Fibroblast of skin of back (primary cell): ENCODE measurements at places on chromosomes 6 and 20.

- DNase-seq, result no peak
These were observed 85.5 kb downstream of the SULF2 start for GRCh38 chr20:47699818-47700217.

DNA sequence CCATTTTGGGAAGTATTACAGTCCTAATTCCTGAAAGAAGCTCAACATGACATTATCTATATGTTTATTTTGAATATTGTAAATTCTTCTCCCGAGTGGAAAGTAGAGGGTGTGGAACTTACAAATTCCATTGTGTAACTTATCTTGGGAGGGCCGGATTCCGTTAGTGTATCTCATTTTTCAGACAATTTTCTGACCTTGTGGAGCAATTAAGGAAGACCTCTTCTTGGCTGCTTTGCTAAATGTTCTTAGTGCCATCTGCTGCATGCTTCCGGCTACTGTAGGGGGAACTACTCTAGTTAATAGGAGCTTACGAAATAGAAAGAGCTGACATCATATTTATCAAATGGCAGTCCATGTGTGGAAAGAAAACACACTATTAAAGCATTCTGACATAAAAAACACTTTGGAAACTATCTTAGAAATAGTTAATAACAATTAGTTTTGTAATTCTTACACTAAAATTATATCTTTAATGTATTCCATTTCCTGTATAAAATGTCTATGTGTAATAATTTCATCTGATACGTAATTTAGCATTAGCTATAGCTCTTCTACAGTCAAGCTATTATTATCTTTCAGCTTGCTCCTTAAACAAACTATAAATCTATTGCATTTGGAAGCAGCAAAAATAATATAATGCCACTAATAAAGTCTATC, 41.5 kb upstream of the KCNQ5 start:
- peak; percentile 78 for DNase-seq

- peak; percentile 23 for DNase-seq
These were observed 191.7 kb upstream of the BTBD3 start for GRCh38 chr20:11726026-11726425.

DNA sequence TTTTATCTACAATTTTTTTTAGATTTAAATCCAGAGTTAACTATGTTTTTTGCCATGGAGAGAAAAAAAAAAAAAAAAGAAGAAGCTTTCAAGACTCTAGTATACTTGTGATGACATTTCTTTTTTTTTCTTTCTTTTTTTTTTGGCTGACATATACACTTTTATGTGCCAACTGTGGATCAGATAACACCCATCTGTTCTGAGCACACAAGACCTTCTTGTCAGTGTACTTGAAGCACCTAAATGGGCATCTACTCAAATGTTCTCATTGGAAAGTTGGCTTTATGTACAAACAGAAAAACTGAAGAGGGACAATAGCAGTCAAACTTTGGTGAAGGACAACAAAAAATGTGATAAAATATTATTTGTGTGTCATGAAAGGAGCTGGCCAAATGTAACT, 904.5 kb downstream of the GRIK2 start:
- no peak for DNase-seq

GRCh38 chr6:11601776-11602605, 64.4 kb downstream of the TMEM170B start:
- DNase-seq, result no peak

GRCh38 chr20:50558483-50558925, 48.3 kb downstream of the PTPN1 start:
- peak; percentile 91 for DNase-seq

DNA sequence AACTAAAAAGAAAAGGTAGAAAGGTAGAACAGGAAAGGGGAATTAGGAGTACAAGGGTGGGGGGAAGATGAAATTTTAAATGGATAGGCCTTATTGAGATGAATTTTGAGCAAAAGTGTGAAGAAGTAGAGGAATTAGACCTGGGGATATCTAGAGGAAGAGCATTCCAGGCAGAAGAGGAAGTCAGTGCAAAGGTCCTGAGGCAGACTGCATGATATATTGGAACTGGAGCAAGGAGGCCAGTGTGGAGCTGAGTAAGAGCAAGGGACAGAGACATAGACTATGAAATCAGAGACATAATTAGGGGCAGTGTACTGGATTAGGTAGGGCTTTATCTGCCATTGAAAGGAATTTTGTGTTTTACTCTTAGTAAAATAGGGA, 40.4 kb downstream of the MAPK14 start:
- no peak for DNase-seq

DNA sequence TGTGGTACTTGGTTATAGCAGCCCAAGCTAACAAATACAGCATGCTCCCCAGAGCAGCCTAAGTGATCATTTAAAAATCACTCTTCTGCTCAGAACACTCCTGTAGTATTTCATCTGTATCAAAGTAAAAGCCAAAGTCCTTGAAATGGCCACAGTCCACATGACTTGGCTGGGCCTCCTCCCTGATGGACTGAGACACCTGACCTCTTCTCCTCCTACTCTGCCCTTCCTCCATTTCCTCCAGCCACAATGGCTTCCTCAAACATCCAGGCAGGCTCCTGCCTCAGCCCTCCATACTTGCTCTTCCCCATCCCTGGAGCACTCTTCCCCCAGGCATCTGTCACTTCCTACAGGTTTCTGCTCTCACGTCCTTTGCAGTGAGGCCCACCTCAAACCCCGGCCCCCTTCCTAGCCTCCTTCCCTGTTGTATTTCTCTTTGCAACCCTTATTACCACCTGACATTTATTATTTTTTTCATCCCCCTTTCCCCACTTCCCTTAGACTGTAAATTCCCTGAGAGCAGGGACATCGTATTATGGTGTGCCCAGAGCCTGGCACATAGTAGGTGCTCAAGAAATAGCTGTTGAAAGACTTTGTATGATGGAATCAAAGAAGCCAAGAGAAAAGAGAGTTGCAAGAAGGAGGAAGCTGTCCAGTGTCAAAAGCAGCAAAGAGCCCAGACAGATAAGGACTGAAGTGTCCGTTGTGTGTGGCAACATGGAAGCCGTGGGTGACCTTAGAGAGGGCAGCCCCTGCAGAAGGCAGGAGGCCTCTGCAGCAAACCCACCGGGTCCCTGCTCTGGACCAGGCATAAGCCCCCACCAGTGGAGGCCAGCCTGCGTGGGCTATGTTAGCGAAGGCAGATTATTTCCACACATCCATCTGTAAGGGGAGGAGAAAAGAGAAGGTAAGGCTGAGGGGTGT, 87.5 kb downstream of the TRERF1 start:
- DNase-seq, result no peak

DNA sequence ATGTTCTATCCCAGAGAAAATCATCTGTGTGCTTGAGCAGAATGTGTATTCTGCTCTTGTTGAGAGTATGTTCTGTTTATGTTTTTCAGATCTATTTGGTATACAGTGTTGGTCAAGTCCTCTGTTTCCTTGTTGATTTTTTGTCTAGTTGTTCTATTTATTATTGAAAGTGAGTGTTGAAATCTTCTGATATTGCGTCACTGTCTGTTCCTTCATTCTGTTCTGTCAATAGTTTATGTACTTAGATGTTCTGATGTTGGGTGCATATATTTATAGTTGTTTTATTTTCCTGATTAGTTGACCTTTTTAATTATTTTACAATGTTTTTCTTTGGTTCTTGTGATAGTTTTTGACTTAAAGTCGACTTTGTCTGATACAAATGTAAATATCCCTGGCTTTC, 458.7 kb upstream of the HSF2 start:
- no peak for DNase-seq

GRCh38 chr6:121523628-121524027, 88.2 kb downstream of the GJA1 start:
- peak; percentile 36 for DNase-seq

GRCh38 chr6:150413781-150414281, 45.0 kb downstream of the IYD start:
- DNase-seq, result peak; percentile 6

- no peak for DNase-seq
These were observed 139.5 kb upstream of the MYLIP start for GRCh38 chr6:15989397-15989796.

- DNase-seq, result no peak
These were observed 622.2 kb upstream of the MANEA start for GRCh38 chr6:94955156-94955555.

GRCh38 chr6:27669624-27670301, 196.9 kb upstream of the ZNF184 start:
- no peak for DNase-seq

GRCh38 chr6:20213271-20213798, 1.1 kb upstream of the MBOAT1 start:
- peak; percentile 6 for DNase-seq

DNA sequence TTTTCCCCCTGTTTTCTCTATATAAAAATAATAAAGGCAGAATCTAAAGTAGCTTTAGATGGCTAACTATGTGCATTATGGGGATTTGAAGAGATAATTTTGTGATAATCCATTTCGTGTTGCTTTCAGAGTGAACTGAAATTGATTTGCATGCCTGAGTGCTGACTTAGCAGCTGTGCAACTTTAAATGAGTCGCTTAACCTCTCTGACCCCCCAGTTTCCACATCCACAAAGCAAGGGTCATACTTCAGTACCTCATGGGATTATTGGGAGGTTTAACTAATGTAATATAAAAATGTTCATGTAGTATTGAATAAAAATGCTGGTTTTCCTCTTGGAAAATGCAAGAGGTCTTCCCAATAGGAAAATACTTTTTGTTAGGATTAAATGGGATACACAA, 63.8 kb upstream of the FABP7 start:
- DNase-seq, result no peak

DNA sequence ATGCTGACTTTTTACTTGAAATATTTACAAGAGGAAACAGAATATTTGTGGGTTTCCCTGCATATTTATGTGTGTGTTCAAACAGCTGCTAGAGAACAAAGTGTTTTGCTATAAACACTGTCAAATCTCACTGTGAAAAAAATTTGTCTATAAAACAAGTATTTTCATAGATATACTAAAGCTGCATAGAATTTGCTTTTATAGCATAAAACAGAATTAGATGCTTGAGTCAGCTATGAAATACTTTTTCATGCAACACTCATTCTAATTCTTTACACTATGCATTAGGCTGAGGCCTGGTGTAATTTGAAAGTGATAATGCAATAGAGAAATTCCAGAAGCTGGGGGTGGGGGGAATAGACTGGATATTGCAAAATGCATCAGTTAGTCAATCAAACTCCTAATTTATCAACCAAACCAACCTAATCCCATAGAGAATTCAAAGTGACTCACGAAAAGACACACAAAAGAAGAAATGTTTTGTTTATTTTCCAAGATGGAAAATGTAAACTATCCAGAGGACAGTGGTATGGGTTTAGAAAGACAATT, 148.2 kb downstream of the LAMA2 start:
- DNase-seq, result peak; percentile 33

DNA sequence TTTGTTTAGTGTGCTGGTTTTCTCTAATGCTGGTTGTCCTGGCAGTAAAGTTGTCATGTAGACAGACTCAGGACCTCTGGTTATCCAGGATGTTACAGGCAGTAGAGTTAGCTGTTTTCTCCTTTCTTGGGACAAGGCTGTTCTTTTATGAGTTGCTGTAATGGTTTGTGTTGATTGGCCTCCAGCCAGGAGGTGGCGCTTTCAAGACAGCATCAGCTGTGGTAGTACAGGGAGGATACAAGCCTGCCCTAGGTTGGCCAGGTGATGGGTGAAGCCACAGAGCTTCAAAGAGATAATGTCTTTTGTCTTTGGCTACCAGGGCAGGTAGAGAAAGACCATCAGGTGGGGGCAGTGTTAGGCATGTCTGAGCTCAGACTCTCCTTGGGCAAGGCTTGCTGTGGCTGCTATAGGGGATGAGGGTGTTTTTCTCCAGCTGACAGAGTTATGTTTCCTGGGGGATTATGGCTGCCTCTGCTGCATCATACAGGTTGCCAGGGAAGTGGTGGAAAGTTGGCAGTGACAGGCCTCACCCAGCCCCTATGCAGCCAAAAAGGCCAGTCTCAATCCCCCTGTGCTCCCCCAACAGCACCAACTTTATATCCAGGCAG, 127.2 kb upstream of the TAB2 start:
- peak; percentile 28 for DNase-seq

- no peak for DNase-seq
These were observed 27.5 kb upstream of the NHSL1 start for GRCh38 chr6:138526822-138527235.

DNA sequence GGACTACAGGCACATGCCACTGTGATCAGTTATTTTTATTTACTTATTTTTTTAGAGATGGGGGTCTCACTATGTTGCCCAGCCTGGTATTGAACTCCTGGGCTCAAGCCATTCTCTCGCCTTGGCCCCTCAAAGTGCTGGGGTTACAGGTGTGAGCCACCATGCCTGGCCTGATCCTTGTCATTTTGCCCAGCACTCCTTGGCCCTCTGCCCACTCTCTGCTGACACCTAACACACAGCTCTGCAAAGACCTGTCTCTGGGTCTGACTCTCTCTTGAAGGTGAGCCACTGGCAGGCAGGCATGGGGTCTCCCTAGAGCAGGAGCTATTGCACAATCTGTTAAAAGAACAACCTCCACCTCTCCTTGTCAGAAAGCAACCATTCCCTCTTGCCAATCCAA, 155.6 kb downstream of the ZFP64 start:
- no peak for DNase-seq

DNA sequence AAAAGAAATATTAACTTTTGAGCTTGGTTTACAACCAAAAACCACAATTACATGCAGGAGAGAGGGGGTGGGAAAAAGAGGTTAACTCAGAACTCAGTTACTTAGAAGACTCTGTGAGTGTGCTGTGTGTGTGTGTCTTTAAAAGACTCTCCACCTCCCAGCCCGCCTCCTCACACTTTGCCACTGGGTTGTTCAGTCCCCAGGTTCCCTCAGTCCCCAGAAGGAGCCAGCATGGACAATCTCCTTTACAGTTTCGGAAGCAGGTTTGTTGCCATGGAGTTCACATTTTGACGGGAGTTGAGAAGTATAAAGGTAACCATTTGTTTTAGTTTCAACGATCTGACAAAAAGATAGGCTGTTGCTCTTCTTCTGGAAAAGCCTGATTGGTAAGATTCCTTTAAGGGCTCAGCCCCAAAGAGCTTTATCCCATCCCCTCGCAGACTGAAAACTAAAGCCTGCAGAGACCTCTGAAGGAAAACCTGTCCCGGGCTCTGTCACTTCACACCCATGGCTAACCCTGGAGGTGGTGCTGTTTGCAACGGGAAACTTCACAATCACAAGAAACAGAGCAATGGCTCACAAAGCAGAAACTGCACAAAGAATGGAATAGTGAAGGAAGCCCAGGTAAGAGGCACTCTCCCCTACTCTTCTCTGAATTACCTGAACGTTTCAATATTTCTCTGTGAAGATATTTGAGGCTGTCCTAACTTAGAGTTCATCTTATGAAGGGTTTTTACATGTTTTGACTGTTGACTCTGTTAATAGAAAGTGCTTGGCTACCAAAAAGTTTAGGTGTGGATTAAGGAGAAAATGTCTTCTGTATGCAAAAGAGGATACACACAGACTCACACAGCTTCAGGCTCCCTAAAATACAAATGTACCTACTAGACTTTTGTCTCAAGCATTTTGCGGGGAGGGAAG, at the start of gene SPTLC3:
SPTLC3 (plus strand) TSS at position 212 of the 921 bp plus-strand sequence; CDS start at position 508, 296 bp downstream.
- DNase-seq, result peak; percentile 15

DNA sequence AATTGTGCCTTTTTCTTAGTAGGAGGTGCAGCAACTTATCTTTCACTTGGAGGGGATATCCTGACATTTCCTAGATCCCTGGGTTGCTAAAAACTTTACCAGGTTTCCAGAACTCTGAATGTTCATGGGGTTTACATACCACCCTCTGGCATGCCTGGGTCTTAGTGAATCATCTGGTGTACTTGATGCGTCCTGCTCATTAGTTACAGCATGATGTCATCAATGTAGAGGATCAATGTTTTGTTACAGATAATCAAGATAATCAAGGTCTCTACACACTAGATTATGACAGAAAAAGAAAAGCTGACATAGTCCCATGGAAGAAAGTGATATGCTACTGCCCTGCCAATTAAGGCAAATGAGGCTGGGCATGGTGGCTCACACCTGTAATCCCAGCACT, 27.0 kb downstream of the FITM2 start:
- DNase-seq, result peak; percentile 16

GRCh38 chr20:37192137-37192854, 12.9 kb upstream of the MROH8 start:
- DNase-seq, result peak; percentile 82
